ENCODE measurements at places on chromosomes 6 and 20.
A peak's percentile ranks its signal among the peaks of the same experiment; 100 is the strongest.

- DNase-seq: no peak
Measured at GRCh38 chr20:20489648-20490341, 121.9 kb downstream of the INSM1 start.

DNA sequence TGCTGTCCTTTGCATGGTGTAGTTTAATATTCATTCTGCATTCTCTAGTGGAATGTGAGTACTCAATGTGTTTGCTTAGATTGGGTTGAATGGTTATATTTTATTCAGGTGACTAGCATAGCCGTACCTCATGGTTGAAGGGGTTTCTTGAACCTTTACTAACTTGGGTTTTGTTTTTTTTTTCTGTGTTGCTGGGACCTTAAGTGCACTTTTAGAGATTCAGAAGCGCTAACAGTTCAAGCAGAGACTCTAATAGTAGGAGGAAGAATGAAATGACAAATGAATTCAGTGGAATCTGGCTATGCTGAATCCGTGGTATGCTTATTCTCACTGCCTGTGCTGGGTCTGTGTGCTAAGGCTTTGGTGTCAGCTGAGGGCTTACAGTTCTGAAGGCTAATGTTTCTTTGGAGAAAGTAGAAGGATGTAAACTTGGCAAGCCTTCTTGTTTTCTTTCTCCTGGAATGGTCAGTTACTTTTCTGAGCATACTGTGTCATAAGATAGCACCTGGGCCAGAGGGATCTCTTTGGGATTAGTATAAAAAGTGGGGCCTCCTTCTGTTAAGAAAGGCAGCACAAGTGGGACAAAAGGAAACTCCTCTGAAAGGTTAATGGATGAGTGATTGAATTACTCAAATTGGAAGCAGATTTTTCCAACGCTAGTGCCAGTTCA lies 28.7 kb downstream of the RNF144B start:
- DNase-seq: no peak

- no peak for DNase-seq
Measured at GRCh38 chr6:51928320-51928719, 159.1 kb downstream of the PKHD1 start.

DNA sequence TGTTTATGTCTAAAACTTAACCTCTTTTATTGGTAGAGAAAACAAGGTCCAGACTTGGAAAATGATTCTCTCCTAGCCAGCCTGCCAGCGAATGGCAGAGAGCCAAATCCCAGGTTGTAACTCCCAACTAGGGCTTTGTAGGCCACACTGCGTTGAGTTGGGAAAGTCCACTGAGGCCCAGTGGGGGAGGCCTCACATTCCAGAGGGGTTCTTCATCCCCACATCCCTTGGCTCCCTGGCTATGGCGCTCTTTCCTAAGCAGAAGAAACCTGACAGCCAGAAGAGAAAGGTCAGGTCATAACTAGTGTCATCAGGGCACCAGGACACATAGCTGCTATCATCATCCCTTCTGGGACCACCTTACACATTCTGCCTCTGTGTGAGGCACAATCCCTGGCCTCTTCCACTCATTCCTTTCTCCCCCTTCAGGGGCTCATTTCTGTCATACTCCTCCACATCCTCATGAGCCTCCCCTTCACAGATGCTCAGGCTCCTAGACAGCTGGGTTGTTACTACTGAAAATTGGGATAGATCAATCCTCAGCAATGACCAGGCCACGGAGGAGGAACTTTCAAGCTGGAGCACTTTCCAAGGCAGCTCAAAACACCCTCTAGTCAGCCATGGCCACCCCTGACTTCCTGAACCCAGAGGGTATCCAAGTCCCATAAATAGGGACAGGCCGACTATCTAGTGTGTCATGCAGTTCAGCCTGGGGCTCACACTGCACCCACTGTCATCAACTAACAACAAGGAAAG lies 48.6 kb downstream of the TCP11 start:
- DNase-seq: no peak

GRCh38 chr6:89750338-89750737 lies 69.3 kb downstream of the MDN1 start:
- no peak for DNase-seq

GRCh38 chr6:161038229-161039031 lies 46.9 kb downstream of the MAP3K4 start:
- peak; percentile 46 for DNase-seq

DNA sequence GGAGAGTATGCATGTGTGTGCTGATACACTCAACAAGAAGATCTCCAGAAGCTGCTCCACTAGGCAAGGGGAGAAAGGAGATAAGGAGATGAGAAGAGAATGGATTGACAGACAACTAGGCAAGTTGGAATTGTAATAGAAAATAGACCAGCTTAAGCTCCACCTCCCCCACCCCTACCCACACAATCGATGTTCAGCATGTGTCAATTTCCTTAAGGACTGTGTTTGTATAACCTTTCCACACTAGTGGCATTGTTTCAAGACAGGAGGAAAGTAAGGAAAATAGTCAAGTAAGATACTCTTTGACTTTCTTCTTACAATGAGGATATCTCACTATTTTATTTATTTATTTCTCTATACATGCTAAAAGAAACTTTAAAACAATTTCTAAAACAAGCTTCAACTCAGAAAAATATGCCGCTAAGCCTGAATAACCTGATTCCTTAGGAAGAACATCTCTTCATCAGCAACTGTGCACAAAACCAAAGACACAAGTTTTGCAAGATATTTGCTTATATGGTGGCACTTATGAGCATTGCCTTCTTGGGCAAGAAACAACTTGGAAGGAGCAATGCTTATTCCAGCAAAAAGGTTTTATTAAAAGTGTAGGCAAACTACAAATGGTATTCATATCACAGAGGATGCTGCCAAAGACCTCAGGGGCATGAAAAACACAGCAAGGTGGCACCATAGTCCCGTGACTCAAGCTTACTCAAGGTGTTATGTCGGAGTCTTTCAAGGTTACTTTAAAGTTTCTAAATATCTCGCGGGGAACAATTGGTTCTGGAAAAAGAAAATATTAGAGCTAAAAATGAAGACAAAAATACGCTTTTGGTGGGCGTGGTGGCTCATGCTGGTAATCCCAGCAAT lies 249.1 kb downstream of the COL12A1 start:
- no peak for DNase-seq

DNA sequence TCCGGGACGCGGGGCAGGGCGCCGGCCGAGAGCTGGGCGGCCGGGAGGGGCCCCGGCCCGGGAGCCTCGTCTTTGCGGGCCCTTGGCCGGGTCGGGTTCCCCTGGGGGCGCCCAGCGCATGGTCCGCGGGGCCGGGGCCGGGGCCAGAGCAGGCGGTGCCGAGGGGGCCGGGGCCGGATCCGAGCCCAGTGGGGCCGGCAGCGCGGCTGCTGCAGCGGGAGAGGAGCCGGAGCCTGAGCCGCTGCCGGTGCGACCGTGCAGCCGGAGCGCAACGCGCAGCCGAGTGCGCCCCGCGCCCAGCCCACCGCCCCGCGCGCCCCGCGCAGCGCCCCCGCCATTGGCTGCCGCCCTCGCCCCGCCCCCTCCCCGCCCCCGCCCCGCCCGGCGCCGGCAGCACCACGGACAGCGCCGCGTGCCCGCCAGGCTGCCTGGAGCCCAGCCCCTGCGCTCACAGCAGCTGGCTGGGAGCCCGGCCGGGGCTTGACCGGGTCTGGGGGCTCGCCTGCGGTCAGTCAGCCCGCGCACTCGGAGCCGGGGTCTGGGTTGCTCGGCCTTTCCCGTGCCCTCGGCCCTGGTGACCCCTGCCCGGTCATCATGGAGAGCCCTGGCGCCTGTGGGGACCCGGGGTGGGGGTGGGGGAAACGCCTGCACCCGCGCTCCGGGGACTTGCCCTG lies at the start of gene HRH3:
Gene HRH3 (minus strand): TSS at position 287 of the 674 bp plus-strand sequence. CDS start 308 bp downstream, outside the sequence.
- DNase-seq: no peak

GRCh38 chr20:37352608-37352980 lies 6.7 kb downstream of the SRC start:
- DNase-seq: no peak

DNA sequence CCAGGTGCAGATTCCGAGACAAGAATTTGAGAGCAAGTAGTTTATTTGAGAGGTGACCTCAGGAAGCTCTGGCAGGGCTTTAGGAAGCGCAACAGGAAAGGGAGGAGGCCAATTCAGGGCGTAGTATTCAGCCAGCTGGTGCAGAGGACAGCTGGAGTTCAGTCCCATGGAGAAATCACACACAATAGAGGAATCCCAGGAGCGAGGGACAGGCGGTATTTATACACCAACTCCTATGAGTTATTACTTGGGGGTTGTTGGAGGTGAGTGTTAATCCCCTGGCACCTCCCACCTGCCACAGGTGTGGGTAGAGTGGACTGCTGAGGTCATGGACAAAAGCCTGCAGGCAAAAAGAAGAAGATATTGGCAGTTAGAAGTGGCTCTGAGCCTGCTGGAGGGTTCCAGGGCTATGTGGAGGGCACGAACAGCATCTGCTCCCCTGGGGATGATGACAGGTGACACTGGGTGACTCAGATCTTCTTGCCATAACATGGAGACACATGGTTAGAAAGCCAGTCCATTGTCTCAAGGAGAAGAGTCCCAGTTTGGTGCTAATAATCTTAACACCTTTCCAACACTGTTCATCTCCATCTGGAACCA lies 13.9 kb upstream of the SULF2 start:
- DNase-seq: no peak

DNA sequence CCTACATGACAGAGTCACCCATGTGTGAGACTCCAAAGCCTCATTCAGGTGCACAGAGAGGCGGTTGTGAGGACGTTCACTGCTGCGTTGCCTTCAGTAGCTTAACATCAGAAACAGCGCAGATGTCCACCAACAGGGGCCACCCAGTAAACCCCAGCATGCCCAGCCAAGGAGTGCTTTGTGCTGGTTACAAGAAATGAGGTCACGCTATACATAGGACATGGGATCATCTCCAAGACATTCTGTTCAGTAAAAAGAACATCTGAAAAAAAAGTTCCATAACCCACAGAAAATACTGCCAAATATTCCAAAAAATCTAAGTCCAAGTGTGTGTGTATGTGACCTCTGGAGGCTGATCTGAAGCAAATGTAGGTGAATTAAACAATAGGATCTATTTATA lies 16.0 kb downstream of the SLC52A3 start:
- no peak for DNase-seq

DNA sequence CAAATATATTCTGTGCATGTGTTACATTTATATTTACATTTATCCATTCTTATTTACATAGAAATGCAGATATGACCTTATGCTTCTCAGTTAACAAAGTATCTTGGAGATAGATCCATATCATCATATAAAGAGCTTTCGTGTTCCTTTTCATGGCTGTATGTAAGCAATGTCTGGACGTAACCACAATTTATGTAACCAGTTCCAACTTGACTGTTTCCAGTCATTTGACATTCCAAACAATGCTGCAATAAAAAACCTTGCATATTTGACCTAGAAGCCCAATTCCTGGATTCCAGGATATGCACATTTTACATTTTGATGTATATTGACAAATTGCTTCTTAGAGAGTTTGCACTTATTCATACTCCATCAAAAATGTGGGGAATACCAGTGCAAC lies 113.7 kb upstream of the F13A1 start:
- no peak for DNase-seq

DNA sequence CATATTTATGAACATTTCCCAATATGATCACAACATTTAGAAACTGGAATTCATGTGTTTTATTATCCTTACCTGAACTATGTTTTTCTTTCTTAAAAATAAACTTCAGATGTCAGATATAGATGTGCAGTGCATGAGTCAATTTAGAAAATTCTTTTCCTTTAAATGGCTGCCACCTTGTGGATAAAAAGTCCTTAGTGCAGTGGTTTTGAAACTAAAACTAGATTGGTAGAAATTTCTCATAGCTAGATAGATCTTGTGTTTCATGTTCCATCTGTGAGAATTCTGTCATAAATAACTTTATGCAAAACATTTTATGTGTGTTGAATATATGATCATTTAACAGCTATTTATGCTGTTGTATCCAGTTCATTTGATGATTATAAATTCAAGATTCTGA lies 134.9 kb downstream of the KLHL32 start:
- no peak for DNase-seq

DNA sequence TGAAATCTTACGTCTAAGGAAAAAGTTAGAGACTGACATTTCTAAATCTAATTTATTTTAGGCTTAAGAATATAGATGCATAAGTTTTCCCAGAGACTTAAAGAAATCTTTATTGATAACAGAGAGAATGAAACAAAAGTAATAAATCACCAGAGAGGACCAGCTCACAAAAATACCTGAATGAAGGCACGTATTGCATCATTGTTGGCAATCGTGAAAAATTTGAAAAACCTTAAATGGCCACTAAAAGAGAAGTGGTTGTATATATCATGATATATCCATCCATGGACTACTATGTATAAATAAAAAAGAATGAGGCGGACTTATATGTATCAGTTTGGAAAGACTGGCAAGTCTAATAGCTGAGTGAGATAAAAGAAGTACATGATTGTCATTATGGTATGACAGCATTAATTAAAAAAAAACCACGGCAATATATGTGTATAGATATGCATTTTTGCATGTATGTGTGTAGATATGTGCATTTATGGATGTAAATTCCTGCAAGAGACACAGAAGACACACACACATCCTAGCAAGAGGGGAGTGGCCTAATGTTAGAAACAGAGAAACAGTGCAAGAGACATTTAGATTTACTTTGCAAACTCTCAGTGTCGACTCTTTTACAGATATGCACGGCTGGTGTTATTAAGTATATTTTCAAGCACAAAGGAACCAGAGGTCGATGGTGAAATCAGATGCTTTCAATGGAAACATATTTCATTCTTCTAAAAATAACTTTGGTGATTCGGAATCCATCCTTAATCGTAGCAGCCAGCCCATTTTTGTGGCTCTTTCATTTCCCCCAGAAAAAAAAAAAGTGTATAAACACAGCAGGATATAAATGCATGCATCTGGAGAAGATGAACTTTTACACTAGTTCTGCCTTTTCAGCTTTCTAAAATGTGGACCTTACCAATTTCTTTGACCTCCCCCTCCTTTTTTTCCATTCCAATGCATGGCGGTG lies 156.1 kb upstream of the SALL4 start:
- DNase-seq: no peak

DNA sequence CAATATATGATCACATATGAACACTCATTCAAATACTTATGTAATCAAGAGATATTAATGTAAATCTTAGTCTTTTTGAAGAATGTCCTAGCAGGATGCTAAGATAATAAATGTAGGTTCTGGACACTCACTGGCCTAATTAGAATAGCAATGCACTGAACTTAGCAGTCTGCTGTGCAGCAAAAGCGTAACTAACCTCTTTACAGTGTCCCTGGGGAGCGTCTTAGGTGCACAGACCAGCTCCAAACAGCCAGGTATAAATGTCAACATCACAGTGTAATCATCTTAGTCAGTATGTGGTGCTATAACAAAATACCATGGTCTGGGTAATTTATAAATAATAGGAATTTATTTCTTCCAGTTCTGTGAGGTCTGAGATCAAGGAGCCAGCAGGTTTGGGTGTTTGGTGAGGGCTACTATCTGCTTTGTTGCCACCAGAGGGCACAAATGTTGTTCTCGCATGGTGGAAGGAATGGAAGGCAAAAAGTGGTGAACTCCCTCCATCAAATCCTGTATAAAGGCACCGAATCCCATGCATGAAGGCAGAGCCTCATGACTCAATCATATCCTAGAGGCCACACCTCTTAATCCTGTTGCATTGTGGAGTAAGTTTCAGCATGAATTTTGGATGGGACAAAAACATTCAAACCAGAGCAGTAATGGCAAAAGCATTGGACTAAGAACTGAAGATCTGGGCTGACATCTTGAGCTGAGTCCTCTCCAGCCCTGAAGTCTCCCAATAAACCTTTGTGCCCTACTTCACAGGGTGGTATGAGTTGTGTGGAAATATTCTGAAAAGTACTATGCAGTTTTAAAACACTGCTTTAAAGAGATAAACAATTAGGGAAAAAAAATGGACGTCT lies 41.8 kb upstream of the FOXO3 start:
- no peak for DNase-seq
